NCI-H1092 (cell line): ENCODE measurements at places on chromosomes 3 and 15.

DNA sequence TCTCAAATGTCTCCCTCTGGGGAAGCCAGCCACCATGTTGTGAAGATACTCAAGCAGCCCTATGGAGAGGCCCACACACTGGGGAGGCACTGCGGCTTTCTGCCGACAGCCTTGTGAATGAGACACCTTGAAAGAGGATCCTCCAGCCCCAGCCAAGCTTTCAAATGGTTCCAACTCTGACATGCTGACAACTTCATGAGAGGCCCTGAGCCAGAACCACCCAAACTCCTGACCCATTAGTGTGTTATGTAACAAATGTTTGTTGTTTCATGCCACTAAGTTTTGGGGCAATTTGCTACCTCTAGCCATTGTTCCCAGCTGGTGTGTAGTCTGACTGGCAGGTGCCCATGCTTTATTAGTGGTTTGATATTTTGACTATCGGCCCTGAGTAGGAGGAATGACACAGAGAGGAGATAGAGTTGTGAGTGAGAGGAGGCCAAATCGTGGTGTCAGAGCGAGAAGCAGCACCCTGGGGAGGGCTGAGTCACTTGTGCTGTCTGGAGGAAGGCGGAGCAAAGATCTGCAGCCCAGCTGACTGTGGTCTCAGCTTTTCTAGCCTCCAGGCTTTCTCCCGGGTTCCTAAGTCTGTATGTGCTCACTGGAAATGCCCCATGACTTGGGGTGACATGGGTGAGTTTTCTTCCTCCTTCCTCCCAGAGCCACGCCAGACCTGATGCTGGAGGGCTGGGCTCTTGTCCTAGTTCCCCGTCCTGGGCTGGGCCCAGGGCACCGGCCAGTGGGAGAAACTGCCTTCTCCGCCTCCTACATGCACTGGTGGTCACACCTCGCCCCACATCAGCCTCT lies 56.7 kb upstream of the BLM start:
- no peak for DNase-seq

DNA sequence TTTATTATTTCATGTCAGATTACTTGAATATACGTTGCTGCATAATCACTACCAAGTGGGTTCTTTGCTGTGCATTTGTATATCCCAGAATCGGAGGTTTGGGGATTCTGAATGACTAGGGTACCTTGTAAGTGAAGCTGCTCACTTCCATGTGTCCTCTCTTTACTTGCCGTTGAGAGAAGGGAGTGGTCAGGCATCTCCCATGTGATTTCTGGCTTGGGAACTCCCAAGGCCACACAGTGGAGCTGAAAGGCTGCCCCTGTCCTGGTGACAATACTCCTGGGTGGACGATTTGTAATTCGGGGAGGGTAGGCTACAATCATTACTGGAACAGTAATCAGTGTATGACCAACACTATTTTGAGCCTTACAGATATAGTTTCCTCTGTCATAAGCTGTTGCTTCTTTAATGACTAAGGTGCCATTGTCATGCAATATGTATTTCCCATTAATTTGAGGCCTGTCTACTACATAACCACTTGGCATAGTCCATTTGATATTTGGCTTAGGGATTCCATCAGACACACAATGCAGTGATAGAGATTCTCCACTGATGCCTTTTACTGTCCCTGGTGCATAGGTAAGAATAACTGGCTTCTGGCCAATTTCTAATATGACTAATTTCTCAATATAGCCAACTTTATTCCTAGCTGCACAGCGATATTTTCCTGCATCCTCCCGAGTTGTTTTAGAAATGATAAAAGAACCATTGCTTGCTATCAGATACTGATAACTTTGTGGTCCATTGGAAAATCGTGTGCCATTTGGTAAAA lies 24.0 kb downstream of the IGSF10 start:
- no peak for DNase-seq

DNA sequence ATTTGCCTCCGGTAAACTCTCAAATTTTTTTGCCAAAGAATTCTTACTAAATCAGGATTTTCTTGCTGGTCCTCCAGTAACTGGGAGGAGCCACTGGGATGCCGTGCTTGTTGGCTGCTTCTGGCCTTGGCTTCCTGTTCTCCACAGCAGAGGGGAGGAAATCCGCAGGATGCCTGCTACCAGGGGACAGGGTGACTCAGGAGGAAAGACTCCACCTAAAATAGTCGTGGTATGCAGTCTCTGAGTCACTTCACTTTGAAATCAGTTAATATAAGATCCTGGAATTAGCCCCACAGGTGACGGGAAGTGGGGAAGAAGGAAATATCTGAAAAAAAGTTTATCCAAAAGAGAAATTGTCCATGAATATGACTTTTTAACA lies 6.5 kb upstream of the TM4SF18 start:
- DNase-seq: peak; percentile 51

- DNase-seq: no peak
Measured at GRCh38 chr15:63896336-63897115, 62.8 kb upstream of the HERC1 start.

GRCh38 chr15:83312071-83312470 lies 27.6 kb upstream of the BNC1 start:
- DNase-seq: no peak

- no peak for DNase-seq
Measured at GRCh38 chr3:187208159-187208558, 10.9 kb downstream of the RTP1 start.

- DNase-seq: no peak
Measured at GRCh38 chr3:178480795-178481194, 55.4 kb upstream of the KCNMB2 start.
